Ascending aorta (tissue), 2 donors: ENCODE measurements at places on chromosomes 16 and 17. TPM values are rescaled to one million over a fixed set of nuclear protein-coding genes. Genes with fewer than 3 reads are reported as not detected.

Gene ACE
- total RNA-seq: 72.6 TPM

GRCh38 chr16:8087597-8088289, 502.6 kb downstream of the TMEM114 start:
- H3K4me3 ChIP-seq: no peak overlapping the region
- DNase-seq: no peak
- H3K27me3 ChIP-seq: no peaks in the 10 kb centered on the region
- no peaks in the 10 kb centered on the region for H3K4me1 ChIP-seq
- no peaks in the 10 kb centered on the region for H3K36me3 ChIP-seq

GRCh38 chr17:43854498-43854897, 7.5 kb downstream of the CD300LG start:
- H3K4me1 ChIP-seq: no peaks in the 10 kb centered on the region
- no peak overlapping the region for H3K4me3 ChIP-seq
- no peak overlapping the region for H3K27ac ChIP-seq
- no peaks in the 10 kb centered on the region for H3K27me3 ChIP-seq

DNA sequence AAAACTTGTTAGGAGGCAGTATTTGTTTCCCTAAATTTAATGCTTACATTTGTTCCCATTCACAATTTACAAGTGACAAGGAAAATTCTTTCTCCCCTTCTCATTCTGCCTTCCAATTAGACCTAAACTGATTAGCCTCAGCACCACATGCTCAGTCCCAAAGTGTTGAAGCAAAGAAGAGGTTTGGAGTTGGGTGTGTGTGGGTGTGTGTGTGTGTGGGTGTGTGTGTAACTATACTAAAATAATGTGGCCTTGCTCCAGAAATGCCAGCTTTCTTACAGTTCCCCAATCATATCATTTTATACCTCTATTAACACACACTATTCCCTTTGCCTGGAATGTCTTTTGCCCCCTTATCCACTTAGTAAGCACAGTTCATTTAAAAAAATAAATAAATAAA, 6.9 kb upstream of the UTP6 start:
- H3K27ac ChIP-seq: no peak overlapping the region
- H3K4me3 ChIP-seq: no peak overlapping the region
- H3K27me3 ChIP-seq: no peaks in the 10 kb centered on the region
- H3K36me3 ChIP-seq: no peaks in the 10 kb centered on the region
- DNase-seq: no peak

Gene SLC12A3
- total RNA-seq: not detected

- no peaks in the 10 kb centered on the region for H3K36me3 ChIP-seq
- peak overlapping the region; percentile 53 for H3K27ac ChIP-seq
- DNase-seq: peak; percentile 78
- no peaks in the 10 kb centered on the region for H3K27me3 ChIP-seq
- peaks cover 30% of the 10 kb centered on the region for H3K4me1 ChIP-seq
Observed at GRCh38 chr17:35804658-35805192, 4.6 kb upstream of the TAF15 start.
